ENCODE measurements at places on chromosomes 1 and 21.

DNA sequence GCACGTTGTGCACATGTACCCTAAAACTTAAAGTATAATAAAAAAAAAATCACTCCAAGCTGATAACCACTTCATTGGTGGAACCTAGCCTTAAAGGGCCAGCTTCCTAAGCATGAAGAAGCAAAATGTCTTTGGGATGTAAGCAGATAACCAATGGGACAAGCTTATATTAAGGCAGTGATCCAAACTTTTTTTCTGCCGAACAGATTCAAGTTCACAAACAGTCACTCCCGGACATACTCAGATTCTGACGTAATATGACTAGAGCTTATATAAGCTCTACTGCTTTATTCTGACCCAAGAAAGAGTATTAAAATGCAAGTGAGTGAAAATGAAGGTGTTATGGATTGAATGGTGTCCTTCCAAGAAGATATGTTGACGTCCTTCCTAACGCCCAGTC lies 44.9 kb upstream of the HIVEP3 start:
- no peak for DNase-seq

DNA sequence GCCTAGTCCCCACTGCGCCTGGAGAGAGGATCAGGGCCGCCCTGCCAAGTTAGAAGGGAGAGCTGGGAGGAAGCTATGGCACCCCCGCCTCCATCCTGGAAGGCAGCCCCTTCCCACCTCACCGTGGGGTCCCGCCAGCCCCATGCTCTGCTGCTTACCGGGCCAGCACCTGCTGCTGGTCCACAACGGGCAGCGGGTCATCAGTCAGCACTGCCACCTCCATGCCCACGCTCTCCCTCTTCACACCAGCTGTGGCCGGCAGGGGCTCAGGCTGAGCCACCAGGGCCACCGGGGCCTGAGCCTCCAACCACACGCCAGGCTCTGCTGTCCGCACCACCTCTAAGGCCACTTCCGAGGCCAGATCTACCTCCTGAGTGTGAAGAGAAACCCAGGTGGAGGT lies 23.5 kb upstream of the DDOST start:
- DNase-seq = no peak

GRCh38 chr1:64545118-64545843 lies 75.4 kb downstream of the CACHD1 start:
- no peak for DNase-seq

DNA sequence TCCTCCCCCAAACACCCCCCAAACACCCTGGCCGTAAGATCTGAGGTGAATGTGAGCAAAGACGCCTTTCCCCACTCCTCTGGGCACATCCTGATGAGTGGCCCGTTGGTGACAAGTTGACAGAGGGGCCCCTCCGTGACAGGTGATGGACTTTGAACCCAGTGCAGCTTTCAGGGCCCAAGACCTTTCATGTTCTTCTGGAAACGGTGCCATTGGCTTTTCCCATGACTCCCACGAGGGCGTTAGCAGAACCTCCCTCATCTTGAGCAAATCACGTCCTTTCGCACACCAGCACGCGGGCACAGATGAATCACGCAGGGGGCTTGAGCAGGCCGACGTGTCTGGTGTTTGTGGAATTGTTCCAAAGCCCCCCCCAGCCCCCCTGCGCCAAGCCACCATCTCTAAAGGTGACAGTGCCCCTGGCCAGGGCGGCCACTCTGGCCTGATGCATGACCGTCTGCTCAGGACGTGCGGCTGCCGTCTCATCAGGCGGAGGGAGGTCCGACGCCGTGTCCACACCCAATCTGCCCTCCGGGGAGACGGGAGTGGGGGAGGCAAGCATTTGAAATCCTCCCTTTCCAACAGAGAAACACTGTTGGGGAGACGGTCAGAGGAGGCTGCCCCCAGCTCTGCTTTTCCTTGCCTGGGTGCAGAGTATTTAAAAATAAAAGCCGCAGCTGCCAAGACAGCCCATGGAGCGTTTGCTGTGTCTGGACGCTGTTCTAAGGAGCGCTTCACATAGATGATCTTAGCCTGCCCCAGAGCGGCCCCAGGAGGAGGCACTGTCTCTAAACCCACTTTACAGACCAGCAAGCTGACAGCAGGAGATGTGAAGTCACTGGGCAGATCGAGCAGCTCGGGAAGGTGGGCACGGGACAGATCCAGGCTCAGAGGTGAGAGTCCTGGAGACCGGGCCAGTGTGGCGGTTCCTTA lies 98.3 kb upstream of the ARHGEF16 start:
- no peak for DNase-seq

GRCh38 chr1:27993241-27993640 lies 33.5 kb downstream of the XKR8 start:
- DNase-seq = no peak

DNA sequence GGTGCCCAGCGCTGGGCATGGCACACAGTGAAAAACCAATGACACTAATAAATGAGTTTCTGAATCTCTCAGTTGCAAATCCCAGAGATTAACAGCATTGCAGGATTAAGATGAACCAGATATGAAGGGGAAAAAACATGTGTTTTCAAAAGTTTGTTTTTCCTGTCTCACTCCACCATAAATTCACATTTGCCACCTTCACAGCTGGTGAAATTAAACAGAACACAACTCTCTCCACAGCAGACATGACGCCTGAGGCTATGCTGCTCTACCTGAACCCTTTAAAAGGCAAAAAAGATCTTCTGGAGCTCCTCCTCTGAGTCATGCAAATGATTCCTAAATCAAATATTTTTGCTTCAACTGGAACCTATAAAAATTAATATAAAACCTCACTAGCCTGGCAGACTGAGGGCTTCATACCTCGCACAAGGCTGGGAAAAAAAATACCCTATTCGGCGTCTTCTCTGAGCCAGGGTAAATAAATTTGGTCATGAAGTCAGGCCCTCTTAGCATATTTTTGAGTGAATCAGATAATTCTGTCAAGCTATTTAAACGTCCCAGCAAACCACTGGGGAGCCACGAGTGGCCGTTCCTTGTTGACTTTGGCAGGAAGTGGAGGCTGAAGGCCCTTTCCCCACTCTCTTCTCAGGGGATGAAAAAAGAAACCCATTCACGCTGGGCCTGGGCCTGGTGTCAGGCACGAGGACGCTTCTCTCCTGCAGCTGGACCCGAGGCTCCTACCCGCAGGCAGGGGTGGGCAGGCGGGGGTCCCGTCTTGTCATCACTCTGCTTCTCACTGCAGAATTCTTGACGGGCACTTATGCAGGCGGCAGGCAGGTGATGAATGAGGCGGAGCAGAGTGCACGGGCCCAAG lies 53.0 kb downstream of the DMRTB1 start:
- no peak for DNase-seq

- DNase-seq = no peak
Measured at GRCh38 chr1:59707178-59707791, 107.5 kb upstream of the HOOK1 start.

DNA sequence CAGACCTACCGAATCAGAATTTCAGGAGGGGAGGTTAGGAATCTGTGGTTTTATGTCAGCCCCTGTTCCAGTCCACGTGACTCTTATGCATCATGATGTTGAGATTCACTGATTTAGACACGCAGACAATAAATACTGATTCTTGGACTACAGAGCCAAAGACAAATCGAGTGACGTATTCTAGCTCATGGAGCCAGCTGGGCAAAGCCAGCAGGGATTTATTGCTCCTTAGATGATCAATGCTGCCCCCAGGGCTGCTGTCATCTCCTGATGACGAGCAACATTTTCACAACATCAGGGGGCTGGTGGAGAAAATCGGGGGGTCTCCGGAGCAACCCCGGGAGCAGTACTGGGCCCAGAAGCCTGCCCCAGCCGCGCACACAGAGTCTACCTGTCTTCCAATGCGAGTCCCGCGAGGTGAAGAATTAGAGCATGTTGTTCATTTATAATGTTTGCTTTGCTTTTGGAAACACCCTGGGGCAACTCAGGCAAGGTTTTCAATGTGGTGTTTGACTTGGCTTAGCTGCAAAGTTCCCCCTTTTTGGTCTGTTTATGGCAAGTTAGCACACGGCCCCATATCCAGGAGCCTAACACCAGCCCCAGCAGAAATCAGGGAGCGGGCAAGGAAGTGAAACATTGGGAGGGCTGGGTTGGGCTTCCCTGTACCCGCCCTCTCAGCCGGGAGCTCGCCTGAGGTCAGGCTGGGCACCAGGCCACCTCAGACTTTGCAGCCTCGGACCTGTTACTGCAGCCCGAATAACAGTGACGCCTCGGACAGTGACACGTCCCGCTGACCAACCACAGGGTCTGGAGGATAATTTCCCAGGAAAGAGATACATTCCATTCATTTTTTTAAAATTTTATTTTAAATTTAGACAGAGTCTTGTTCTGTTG lies 19.9 kb upstream of the CLDN14 start:
- no peak for DNase-seq

DNA sequence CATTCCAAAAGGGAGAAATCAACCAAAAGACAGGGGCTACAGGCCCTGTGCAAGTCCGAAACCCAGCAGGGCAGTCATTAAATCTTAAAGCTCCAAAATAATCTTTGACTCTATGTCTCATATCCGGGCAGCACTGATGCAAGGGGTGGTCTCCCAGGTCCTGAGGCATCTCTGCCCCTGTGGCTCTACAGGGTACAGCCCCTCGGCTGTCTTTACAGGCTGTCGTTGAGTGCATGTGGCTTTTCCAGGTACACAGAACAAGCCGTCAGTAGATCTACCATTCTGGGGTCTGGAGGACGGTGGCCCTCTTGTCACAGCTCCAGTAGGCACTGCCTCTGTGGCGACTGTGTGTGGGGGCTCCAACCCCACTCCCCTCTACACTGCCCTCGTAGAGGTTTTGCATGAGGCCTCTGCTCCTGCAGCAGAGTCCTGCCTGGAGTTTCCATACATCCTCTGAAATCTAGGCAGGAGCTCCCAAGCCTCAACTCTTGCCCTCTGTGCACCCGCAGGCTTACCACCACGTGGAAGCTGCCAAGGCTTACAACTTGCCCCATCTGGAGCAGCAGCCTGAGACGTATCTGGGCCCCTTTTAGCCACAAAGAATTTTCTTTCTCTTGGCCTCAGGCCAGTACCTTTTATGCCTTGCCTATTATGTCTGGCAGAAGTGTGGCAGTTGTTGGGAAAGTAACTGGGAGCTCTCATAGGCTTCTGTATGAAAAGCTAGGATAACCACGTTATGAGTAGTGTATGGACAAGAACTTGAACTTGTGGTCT lies 52.5 kb downstream of the POU2F1 start:
- DNase-seq = no peak

DNA sequence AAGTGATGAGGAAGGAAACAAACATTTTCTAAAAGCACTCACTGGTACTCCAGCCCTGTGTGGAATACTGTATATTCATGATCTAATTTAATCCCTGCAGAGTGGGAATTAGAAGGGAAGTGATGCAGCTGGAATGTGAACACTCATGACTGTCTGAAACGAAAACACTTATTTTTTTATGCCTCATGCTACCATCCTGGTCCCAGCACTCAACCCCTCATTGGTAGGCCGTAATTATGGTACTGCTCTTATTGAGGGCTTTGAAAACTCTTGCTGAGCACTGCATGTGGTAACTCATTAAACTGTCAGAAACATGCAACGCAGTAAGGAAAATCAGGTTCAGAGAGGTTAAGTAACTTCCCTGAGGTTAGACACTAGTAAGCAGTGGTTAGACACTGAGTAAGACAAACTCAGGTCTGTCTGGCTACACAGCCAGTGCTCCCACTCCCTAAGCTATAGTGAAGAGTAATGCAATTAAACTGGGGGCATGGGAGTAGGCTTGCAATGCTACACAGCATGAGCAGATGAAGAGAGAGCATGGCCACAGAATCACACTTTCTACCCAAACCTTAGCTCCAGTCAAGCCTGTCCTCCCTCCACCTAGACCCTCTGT lies 17.3 kb upstream of the TNFSF4 start:
- no peak for DNase-seq

- no peak for DNase-seq
Measured at GRCh38 chr1:60763741-60764140, 318.6 kb upstream of the NFIA start.

DNA sequence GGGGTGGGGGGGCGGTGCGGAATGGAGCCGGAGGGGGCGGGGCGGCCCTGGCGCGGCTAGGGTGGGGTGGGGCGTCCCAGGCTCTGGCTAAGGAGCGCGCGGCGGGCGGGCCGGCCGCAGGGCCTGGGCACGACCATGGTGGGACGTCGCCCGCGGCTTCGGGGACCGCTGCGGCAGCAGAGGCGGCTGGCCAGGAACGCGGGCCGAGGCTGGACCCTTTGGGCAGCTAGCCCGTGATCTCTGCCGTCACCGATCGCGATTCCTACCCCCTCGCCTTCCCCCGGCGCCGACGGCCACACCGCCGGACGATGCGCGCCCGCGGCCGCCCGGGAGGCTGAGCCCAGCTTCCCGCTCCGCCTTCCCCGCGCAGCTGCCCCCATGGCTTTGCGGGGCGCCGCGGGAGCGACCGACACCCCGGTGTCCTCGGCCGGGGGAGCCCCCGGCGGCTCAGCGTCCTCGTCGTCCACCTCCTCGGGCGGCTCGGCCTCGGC lies at the start of gene MAP3K21:
TSS of gene MAP3K21 (plus strand) at position 74 of the 491 bp plus-strand sequence. CDS start at position 379, 305 bp downstream.
- DNase-seq = no peak
